Fibroblast of skin of left quadriceps (primary cell): ENCODE measurements at places on chromosomes 3 and 15.
A peak's percentile ranks its signal among the peaks of the same experiment; 100 is the strongest.

DNA sequence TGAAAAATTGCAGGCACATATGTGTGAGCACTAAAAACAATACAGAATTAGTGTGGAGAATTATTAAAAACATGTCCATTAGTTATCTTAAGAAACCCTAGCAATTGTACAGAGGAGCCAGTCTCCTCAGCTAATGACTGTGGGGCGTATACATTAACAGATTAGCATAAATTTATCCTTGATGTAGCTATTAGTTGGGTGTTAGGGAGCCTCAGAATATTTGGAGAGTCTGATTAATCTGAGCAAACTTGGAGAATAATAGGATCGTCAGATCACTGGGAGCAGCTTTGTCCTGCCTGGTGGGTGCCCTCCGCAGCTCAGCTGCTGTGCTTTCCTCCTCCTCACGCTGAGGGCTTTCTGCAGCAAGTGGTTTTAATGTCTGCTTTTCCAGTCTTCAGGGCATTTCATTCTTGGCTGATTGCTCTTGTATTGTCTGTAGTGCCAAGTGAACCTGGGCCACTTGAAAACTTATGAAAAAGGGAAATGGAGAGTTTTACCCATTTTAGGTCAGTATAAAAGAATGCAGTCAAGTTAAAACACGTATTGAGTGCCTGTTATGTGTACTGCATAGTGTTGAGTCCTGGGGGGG is 417.4 kb upstream of the SEMA6D start:
- no peak for DNase-seq

DNA sequence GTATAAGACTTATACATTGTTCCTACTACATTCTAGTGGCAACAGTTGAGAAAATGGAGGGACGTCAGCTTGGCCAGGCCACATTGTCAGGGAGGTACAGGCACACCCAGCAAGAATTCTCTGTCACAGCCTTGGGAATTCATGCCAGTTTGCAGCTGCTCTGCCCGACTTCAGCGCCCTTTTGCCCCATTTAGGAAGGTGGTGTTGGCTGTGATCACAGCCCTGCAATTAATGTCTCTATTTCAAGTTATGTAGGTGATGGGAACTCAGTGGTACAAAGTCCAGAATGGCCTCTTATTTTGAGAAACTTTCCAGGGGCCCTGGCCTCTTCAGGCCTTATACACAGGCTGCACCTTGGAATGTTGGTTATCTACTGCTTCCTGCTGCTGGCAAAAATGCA is 26.7 kb downstream of the AMOTL2 start:
- DNase-seq: no peak

DNA sequence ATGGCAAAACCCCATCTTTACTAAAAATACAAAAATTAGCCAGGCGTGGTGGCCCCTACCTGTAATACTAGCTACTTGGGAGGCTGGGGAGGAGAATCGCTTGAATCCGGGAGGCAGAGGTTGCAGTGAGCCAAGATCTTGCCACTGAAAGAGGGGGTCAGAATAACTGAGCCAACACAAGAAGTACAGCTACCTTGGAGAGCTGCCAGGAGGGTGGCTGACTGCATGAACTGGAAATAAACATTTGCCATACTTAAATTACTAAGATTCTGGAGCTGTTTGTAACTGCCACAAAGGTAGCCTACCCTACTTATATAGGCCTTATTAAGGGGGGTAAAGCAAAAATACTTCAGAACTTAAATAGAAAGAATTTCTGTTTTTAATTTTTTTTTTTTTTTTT is 15.4 kb upstream of the PIK3CB start:
- no peak for DNase-seq

GRCh38 chr15:57540736-57541135 is 51.0 kb upstream of the MYZAP start:
- no peak for DNase-seq

DNA sequence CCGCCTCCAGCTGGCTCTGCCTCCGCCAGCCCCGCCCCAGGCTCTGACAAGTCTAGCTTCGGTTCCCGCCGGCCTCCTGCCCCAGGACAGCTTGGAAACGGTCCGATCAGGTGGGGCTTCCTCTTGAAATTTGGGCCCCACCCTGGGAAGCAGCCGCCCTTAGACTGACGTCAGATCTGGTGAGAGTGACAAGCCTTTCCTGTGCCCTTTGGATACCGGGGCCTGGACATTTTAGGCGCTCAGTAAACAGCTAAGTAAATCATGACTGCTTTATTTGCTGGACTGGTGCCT is 378 bp upstream of the HYAL3 start:
- no peak for DNase-seq

GRCh38 chr3:196813903-196814302 is 53.8 kb upstream of the SENP5 start:
- DNase-seq: no peak

- peak; percentile 66 for DNase-seq
Measured at GRCh38 chr15:74399511-74400312, 32.3 kb upstream of the CYP11A1 start.

DNA sequence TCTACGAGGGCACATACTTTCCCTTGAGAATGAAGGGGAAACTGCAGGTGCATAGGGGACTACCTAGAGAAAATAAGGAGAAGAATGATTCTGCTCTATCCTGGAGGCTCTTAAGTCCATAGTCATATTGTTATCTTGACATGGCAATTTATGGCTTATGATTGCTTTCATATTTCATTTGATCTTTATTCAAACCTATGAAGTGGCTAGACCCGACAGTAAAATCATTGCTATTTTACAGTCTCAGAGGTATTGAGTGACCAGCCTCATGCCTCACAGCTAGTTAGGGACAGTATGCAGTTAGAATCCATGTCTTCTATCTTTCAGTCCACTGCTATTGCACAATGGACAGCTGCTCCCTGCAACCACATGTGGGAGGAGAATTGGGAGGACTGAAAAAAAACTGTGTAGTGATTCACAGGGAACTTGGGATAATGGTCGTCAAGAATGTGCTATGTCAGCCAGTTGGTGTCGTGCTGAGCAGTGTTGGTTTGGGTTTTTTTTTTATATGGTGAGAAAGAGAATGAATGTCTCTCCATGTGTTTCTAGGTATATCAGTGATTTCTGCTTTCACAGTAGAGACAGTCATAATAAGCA is 63.2 kb upstream of the SPPL2A start:
- peak; percentile 76 for DNase-seq

- no peak for DNase-seq
Measured at GRCh38 chr3:6697285-6697684, 163.6 kb upstream of the GRM7 start.

GRCh38 chr3:146498002-146498736 is 28.8 kb upstream of the PLSCR2 start:
- DNase-seq: no peak

- DNase-seq: peak; percentile 22
Measured at GRCh38 chr3:41881233-41881821, 80.6 kb downstream of the ULK4 start.

DNA sequence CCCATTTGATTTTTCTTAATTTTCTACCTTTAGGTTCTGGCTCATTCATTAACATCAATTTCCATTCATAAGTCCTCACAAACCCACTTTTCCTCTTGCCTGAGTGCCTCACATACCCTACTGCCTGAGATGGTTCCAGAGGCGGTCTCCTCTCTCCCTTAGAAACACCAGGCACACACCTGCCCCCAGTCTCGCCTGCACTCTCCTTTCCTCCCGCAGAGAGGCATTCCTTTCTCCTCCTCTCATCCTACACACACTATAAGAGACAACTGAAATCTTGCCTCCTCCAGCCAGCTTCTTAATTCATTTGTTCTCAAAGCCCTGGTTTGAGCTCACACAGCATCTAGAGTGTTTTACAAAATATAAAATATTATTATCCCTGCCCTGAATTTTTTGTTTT is 27.5 kb downstream of the TF start:
- DNase-seq: no peak

DNA sequence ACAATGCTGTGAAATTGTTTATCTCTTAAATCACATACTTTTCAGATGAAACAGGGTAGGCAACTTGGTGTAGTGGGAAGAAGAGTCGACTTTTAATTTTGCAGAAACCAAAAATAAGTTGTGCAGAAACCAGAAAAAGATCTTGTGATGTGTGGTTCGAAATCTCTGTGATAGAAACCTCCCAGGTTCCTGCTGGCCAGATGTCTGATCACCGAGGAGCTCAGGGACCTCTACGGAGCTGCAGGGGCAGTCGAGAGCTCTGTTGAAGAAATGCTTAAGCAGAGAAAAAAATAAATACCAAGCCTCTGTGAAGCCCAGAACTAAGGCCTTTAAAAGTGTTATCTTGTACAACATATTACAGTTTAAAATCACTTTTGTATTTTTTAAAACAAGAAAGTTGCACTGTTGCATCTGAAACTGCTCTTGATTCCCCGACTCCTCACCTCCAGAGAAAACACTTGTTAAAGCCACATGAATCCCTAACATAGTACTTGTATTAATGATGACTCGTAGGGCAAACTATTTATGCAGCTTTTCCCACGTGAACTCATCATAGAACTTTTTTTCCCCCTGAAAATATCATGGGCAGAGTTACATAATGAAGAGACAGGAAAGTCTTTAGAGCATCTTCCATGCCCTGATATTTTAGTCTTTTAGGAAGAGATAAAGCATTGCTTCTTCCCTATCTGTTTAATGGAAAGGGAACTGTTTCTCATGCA is 51.3 kb downstream of the CCK start:
- DNase-seq: no peak

DNA sequence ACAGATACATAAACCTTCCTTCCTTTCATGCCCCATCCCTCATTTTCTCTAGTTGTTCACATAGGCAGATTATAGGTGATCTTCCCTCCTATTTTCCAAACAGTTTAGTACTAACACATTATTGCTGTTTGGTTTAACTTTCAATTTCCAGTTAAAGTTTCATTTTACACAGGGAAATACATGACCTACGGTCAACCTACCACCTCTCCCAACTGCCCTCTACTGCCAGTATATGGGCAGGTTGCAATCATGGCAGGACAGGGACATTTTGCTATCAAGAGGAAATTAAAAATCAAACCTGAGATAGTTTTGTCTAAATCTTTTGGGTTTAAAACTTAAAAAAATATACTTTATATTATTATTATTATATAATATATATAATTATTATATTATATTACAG is 26.1 kb upstream of the TFDP2 start:
- no peak for DNase-seq

DNA sequence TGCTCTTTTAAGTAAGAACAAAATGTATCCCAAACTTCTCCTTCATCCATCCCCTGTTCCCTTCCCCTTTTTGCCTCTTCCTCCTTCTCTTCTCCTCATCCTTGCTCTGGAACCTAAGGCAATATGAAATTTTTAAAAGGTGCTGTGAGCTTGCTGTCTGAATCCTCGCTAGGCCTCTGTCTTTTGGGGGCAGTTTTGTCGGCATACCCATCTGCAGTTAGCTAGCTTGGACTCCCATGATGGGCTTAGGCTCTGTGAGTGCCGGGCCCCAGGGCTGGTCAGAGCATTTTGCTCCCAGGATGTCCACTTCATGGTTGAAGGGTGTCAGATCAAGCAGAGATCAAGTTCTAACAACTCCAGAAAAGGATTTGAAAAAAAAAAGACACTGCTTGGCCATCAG is 18.6 kb downstream of the ZIC1 start:
- no peak for DNase-seq

GRCh38 chr3:169627789-169628188 is 35.7 kb downstream of the MECOM start:
- no peak for DNase-seq

DNA sequence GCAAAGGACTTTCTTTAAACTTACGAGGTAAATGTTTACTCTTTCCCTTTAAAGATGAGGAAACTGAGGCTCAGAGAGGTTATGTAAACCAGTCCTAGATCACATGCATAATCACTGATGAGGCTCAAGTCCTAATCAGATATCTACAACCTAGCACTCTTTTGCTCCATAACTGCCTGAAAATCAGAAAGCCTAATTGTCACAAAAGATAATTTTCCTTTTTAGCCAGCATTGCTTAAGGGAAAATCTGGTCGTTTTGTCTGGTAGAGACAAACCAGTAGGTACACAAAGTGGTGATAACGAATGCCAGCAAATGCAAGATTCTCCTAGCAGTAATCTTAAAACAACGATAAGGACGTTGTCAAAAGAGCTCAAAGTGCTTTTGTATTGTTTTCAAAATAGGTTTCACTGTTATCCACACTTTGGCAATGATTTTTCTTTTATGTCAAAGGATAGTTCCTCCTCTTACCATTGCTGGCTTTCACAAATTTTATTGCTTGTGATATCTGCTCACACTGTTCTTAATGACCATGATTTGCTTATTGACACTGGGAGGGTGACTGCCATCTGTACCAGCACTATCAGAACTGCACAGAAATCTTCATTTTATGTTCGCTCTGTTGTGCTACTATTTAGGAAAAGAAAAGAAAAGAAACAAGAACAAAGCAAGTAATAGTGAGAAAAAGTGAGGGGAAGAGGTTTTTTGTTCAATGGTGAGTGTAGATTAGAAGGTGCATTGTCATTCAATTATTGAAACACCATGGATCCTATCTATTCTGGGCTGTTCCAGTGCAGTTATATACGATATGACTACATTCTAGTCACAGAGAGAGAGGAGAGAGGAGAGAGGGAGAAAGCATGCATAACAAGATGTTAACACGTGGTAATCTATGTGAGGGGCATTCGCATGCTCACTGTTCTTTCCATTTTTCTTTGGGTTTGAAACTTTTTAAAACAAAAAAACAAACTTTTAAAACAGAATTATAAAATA is 13.7 kb downstream of the IQCH start:
- DNase-seq: no peak

DNA sequence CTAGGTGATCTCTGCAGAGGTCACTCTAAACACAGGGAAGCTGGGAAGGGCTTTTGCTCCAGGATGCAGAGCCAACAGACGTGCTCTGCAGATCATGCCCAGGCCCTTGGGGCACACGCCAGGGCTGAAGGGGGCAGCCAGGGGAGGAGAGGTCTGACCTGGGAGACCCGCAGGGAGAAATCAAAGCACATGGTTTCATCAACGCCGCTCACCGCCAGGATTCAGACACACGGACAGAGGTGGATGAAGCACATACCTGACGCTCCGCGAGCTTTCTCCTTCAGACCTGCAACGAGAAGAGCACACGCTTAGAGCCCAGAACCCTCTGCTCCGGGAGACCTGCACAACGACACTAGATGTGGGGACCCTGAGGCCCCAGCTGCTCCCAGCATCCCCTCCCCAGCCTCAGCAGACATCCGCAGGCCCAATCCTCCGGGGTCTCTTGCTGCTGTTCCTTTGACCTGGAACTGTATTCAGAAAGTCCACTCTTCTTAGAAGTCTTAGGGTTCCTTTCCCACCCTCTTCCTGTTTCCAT is 90.7 kb upstream of the IQSEC1 start:
- no peak for DNase-seq

DNA sequence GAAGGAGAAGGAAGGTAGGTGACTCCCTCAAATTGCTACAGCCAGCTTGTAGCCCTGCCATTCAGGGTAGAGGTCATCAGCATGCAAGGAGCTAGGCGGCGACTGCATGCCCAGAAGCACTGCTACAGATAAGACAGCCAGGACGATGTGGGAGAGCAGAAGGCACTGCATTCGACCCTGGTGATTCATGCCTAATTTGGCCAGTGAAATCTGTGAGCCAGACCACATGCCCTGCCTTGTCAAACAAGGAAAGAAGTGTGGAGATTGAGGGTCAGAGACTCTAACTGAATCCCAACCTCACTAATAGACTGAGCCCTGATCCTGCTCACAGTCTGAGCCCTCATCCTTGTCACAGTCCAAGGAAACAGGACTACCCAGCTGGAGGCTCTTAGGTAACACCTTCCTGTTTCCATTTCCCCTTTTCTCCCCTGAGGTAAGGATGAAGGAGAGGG is 86.6 kb downstream of the LINGO1 start:
- DNase-seq: peak; percentile 48

GRCh38 chr3:26713091-26713490 is 90.5 kb downstream of the LRRC3B start:
- no peak for DNase-seq
